ENCODE measurements at places on chromosomes 4 and X.
A peak's percentile ranks its signal among the peaks of the same experiment; 100 is the strongest.

DNA sequence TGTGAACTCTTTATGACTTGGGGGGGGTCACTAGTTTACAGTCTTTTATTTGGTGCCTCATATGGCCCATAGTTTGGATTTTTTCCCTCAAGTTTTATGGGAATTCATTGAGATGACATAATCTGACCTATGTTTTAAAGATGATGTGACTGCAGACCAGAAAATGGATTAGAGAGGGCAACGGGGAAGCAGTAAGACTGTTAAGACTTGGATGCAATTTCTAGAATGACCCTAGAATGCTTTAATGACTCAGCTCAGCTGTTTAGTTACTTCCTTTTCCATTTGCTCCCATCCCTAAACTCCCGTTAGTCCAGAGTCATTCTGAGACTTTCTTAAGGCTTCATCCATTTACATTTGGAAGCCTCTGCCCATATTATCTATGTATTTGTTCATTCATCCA, 59.9 kb upstream of the PDGFRA start:
- no peak for DNase-seq

DNA sequence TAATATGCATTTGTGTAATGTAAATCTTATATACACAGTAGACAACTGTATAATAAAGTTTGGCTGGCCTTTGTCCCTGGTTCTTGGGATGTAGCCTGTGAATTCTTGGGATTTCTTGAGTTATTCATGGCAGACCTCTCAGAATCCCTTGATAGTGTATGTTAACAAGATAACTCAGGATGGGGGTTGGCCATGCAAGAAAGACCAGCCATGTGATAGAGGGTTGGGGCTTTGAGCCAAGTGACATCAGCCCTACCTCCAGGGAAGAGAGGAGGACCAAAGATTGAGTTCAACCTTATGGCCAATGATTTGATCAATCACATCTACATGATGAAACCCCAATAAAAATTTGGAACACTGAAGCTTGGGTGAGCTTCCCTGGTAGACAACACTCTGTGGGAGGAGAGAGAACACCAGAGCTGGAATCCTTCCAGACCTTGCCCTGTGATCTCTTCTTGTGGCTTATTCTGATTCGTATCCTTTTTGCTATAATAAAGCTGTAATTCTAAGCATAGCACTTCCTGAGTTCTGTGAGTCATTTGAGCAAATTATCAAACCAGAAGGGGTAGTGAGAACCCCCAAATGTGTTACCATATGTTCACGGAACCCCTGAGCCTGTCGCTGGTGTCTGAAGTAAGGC, 11.3 kb downstream of the SLC2A9 start:
- no peak for DNase-seq

DNA sequence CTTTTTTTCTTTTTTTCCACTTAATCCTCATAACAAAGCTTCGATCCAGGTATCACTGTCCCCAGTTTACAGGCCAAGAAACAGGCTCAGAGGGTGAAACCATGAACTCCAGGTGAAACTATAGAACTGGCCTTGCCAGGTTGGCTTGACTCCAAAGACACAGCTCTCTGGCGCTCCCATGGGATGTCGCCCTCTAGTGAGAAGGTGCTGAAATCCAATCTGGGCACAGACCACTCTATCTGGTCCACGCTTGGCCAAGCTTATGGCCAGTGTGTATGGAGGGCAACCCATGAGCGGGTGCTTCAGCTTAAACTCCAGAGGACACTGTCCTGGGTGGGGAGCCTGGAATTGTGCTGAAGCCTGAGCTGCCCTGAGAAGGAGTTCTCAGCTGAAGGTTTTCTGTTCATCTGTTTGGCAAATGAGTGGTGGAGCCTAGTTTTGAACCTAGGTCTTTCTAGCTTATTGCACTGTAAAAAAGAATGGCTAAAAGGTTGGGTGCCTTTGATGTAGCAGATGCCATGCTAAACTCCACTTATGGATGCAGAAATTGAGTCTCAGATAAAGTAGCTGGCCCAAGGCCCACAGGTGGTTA, 70.5 kb downstream of the SEL1L3 start:
- peak; percentile 48 for DNase-seq

DNA sequence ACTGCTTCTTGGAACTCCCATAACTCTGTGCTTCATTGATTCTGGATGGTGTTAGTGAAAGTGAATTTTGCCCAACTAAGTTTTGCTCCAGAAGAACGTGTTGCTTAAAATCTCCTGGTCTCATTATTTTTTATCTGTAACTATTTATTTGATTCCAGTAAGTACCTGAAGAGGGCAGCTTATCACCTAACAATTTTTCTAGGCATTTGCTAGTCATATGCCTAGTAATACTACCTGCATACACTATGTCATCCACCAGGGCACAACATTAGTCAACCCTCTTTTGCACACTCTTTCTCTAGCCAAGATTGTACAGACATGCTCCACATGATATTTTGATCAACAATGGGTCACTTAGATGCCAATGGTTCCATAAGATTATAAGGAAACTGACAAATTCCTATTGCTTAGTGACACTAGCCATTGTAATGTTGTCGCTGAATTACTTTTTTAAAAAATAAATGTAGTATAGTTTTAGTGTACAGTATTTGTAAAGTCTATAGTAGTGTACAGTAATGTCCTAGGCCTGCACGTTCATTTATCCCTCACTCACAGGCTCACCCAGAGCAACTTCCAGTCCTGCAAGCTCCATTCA, 499.9 kb upstream of the AADAT start:
- peak; percentile 73 for DNase-seq

DNA sequence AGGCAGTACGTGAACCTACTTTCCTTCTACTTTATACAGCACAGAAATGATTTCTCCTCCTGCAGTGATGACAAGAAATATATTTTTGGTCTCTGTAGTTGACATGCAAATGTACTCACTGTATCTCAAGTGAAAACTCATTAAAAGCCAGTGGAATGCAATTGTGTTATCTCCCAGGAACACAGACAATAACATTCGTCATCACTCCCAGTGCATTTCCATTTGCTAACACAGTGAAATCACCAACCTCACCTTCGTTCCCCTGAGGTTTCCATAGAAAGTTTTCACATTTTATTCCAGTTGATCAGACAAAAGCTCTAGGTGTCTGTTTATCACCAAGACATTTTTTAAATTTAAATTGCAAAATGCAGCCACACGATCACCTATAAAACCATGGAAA, 2.5 kb upstream of the SPANXD start:
- DNase-seq: no peak

DNA sequence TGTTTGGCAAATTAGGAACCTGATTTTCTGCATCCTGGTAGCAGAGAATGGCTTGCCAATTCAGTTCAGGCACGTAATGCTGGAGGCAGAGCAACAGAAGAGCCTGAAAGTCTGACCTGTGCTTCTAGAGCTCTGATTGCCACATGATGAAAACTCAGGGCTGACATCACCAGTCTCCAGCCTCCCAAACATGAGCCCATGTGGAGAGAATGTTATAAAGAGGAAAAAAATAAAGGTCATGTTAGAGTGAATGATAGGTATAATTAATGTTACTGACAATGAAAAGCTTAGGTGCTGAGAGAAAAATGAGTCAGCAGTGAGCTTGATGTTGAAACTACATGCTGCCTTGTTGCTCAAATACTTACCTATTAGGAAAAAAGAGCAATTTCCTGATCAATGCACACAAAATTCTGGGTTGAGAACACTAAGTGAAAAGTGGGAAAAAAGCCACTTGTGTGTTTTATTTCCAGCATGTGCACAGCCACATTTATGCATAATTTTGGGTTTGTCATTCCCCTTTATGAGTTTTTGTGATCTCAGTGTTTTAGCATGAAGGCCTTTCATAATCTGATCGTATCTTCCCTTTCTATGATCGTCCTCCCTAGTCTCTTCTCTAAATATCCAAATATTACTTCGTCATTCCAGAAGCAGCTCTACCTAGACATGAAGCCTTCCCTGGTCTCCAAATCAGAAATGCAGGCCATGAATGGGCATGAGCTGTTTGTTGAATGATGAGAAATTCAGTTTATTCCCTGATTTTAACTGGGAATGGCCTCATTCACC, 113.3 kb upstream of the CPEB2 start:
- no peak for DNase-seq

- no peak for DNase-seq
Observed at GRCh38 chrX:16458208-16458607, 191.8 kb upstream of the S100G start.

DNA sequence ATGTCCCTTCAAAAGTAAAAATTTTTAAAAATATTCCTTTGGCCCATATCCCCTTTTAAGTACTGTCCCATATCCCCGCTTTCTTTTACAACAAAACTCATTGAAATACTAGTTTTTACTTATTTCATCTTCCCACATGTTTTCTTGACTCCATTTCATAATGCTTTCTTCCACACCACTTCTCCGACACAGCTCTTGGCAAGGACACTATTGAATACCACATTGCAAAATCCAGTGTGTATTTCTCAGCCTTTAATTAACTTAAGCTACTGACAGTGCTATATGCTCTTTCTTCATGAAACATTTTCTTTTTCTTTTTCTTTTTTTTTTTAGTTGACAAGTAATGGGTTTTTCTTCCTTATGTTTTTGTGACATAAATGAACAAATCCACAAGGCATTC, 28.8 kb downstream of the PRDM8 start:
- no peak for DNase-seq

DNA sequence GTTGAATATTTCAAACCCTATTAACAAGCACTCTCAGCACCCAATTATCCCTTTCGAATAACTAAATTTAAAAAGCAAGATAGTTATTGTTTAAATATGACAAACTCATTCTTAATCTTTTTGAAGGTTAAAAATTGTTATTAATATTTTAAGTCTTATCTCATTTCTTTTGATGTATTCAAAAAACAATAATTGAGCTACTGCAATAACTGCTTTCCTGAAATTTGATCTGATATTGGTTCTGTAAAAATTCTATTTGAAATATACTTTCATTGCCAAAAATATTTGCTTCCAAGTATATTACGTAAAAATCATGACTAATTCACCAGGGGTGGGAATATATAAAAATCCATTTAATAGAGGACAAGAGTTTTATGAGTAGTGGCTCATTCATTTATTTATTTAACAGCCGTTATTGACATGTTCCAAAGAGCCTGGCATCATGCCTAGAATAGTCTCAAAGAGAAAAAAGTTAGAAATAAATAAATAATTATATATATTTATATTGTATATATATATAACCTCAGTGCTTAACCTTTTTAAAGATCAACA, 34.4 kb downstream of the GLRA3 start:
- DNase-seq: no peak

GRCh38 chrX:15930585-15930984, 76.0 kb upstream of the AP1S2 start:
- DNase-seq: peak; percentile 19

DNA sequence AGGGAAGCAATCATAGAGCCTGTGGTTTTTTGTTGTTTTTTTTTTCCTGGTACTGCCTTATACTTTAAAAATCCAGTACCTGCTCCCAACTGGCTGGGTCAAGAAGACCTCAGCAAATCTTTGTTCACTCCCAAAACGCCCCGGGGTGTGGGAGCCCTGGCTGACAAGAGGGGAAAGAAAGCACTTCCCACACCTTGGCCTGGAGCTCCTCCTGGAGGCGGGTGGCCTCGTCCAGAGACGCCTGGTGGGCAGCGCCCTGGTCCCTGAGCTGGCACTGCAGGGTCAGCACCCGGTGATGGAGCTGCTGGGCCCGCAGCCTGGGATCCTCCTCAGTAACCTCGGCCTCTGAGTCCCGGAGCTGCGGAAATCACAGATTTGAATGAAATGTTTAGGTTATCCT, 38.2 kb downstream of the C4orf50 start:
- DNase-seq: no peak

DNA sequence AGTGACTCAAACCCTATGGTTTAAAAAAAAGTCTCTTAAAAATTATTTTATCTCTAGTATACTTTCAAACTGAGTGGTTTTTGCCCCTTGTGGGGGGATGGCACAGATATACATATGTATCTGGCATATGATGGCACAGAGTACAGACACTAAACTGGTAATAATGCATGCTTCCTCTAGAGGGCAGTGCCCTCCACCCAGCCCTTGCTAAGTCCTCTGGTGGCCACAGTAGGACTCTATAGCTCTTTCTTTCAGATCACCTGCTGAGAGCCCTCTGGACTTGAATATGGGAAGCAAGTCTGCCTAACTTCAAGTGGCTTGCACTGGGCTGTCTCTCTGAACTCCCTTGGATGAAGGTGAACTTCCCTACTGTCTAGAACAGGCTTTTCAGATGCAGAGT, 66.3 kb downstream of the TSPAN7 start:
- peak; percentile 64 for DNase-seq

GRCh38 chr4:41569961-41570360, 32.0 kb downstream of the LIMCH1 start:
- DNase-seq: no peak

DNA sequence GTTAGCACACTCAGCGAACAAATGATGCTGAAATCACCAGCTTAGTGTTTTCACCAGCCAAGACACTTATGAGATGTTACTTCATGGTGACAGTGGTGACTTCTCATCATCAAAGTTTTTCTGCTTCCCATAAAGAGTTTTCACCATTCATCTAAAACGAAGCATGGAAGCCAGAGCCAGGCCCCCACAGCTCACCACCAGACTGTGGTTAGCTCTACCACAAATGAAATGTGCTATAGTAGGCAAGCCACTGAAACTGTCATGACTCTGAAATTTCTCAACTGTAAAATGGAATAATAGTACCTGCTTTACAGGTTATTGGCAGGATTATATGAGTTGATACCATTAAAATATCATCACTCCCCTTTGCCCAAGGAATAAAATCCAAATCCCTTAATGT, 56.4 kb upstream of the HHIP start:
- no peak for DNase-seq

GRCh38 chrX:35664833-35665232, 133.3 kb upstream of the MAGEB16 start:
- no peak for DNase-seq

DNA sequence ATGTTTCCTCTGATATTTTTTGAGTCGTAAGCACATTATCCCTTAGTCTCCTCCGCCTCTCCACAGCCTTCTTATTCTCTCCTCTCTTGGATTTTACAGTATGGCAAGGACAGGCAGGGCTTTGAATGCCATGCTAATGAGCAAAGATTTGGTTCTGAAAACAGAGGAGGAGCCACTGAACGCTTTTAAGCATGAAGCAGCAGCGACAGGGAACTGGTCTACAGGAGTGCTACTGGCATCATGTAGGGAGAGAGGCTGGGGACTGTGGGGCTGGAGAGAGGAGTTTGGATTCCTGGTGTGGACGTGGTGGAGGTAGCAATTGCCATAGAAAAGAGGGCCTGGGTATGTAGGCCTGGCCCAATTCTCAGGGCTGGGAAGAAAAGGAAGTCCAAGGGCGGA, 4.6 kb upstream of the CD99L2 start:
- DNase-seq: no peak

GRCh38 chrX:65925005-65925404, 114.9 kb downstream of the VSIG4 start:
- peak; percentile 3 for DNase-seq

DNA sequence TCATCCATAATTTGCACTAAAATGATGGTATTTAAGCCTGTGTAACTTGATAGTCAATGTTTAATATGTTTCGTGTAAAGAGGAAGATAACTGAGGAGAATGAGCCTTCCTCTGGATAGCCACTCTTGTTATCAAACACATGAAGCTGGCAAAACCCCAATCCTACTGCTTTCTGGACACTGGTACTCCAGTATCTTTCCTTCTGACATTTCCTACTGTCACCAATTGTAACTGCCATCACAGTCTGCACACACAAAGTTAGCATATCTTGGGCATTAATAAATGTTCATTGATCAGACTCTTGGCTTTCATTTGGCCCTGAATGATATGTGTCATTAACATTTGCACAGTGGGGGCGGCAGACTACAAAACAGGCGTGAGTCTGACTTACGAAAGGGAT, 419.1 kb downstream of the TMA16 start:
- no peak for DNase-seq
